ENCODE measurements at places on chromosomes 7 and 10.

DNA sequence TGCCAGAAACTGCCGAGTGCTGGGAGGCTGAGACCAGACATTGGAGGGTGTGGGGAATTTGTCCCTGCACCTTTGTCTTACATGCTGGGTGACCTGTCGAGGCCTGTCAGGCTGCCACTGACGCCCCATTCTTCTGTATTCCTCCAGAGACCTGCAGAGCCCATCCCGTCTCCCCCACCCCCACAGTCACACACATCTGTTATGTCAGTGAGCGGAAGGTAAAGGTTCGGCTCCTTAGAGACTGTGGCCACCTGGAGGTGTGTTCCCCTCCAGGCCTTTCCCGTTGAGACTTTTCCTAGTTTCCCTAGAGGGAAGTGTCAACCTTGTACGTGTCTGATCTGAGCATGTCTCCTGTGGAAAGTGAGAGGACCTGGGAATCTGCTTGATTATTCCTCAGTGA, 84.5 kb downstream of the ATXN7L1 start:
- DNase-seq: no peak

DNA sequence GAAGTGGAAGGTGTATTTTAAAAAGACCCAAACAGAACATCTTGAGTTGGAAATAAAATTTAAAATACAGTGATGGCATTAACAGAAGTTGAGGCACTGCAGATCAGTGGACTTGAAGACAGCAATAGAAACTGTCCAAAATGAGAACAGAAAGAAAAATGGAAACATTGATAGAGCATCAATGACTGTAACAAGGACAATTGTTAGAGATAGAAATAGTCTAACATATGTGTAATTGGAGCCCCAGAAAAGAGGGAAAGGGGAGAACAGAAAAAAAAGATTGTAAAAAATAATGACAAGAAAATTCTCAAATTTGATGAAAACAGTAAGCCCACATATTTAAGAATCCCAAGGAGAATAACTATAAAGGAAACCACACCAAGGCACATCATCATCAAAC, 29.4 kb downstream of the VKORC1L1 start:
- no peak for DNase-seq

- DNase-seq: peak; percentile 32
These were observed 917.0 kb downstream of the TYW1 start for GRCh38 chr7:67913604-67914003.

- peak; percentile 61 for DNase-seq
These were observed 175.1 kb downstream of the NEURL1 start for GRCh38 chr10:103668351-103669242.

GRCh38 chr7:15104411-15105092, 202.0 kb upstream of the DGKB start:
- no peak for DNase-seq

- DNase-seq: peak; percentile 73
These were observed 11.9 kb downstream of the HNRNPF start for GRCh38 chr10:43396928-43397624.

GRCh38 chr7:8389593-8390261, 43.7 kb upstream of the NXPH1 start:
- no peak for DNase-seq

DNA sequence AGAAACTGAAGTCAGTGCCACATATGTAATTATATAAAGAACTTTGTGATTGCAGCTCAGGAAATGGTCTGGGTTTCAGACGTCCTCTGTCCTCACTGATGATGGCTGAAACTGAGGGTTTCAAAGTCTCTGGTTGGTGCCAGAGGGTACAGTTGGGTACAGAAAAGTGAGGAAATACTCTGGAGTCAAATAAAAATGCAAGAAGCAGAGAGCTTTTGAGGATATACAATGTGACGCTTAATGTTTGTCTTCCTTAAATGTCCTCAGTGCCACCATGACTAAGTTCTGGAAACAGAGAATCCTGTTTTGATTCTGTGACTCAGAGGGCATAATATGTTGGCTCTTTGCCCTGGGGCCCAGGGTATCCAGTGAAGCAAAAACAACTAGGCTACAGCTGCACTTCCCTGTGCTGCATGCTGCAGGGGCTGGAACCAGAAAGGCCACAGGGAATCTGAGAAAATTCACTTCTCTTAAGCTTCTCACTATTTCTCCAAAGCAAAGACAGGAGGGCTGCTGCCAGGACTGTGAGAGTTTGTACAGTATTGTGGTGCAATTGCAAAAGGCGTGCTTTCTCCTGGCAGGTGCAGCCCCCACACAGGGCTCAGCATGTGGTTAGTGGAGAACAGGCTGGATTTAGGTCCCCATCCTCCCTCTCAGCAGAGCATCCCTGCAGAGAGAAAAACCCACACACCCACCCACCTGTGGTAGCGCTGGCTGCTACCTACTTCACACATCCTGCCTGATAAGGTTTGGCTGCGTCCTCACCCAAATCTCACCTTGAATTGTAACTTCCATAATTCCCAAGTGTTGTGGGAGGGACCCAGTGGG, 169.5 kb upstream of the SVIL start:
- DNase-seq: peak; percentile 74

- peak; percentile 8 for DNase-seq
These were observed 2.7 kb upstream of the TMEM254 start for GRCh38 chr10:80075781-80076180.

- no peak for DNase-seq
These were observed 55.6 kb downstream of the ITPRID1 start for GRCh38 chr7:31569528-31569927.

GRCh38 chr10:73095481-73096021, 1.1 kb downstream of the P4HA1 start:
- peak; percentile 83 for DNase-seq

DNA sequence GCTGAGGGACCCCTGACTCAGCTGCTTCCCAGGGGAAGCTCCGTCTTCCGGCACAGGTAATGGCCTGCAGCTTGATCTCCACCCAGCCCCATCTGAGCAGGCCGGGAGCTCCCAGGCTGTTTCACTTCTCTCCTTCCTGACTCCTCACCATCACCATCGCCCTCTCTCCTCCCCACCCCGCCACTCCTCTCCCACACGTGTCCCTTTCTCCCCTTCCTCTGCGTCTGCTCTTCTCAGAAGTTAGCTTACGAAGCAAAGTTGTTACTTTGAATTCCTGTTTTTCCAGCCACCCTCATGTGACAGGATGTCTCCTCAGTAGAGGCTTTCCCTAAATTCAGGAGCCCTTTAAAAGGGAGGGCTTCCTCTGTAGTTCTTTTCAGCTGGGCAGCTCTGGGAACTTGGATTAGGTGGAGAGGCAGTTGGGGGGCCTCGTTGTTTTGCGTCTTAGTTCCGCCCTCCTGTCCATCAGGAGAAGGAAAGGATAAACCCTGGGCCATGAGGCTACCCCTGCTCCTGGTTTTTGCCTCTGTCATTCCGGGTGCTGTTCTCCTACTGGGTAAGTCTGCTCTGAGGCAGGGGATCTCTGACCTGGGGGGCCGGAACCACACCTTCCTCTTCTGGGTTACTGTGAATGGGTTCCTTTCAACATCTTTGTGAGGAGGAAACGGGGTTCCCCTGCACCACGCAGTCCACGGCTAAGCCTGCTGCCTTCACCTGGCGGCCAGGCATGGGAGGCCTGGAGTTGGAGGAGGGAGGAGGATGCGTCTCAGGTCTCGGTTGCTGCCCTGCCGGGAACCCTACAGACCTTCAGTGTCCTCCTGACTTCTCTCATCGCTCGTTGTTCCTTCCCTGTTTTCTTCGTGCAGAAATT, at the start of gene MRC1:
MRC1 (plus strand) TSS at position 378 of the 871 bp plus-strand sequence; CDS start at position 496, 118 bp downstream.
- DNase-seq: no peak

DNA sequence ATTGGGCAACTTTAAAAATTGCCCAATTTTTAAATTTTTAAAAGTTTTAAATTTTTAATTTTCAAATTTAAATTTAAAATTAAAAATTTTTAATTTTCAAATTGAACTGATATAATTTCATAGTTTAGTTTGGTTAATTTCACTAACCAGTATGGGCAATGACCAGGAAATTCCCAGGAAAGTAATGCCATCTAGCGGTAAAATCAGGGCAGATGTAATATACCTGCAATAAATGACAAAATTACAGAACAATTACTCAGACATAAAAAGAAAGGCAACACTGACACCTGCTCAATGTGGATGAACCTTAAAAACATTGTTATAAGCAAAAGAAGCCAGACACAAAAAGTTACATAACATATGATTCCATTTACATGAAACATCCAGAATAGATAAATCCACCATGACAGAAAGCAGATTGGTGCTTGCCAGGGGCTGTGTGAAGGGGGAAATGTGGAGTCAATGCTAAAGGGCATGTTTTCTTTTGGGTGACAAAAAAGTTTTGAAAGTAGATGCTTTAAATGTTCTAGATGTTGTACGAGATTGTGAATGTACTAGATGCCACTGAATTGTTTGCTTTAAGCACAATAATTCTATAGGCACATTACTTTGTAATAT, 28.6 kb upstream of the SLC16A12 start:
- DNase-seq: peak; percentile 41

DNA sequence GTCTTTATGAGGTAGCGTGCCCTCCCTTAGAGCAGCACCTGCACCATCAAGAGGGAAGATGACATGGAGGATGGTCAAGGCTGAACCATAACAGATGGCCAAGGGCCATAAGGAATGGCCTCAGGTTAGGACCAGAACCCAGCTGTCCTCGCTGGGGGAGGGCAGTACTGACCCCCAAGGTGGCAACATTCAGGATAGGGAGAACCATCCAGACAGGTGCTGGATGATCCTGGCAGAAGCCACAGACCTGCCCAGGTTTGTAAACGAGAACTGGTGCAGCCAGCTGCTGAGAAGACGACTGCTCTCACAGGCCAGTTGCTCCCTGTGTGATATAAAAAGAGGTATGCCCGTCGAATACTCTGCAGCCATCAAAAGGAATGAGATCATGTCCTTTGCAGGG, 320.4 kb downstream of the GLRX3 start:
- DNase-seq: no peak

DNA sequence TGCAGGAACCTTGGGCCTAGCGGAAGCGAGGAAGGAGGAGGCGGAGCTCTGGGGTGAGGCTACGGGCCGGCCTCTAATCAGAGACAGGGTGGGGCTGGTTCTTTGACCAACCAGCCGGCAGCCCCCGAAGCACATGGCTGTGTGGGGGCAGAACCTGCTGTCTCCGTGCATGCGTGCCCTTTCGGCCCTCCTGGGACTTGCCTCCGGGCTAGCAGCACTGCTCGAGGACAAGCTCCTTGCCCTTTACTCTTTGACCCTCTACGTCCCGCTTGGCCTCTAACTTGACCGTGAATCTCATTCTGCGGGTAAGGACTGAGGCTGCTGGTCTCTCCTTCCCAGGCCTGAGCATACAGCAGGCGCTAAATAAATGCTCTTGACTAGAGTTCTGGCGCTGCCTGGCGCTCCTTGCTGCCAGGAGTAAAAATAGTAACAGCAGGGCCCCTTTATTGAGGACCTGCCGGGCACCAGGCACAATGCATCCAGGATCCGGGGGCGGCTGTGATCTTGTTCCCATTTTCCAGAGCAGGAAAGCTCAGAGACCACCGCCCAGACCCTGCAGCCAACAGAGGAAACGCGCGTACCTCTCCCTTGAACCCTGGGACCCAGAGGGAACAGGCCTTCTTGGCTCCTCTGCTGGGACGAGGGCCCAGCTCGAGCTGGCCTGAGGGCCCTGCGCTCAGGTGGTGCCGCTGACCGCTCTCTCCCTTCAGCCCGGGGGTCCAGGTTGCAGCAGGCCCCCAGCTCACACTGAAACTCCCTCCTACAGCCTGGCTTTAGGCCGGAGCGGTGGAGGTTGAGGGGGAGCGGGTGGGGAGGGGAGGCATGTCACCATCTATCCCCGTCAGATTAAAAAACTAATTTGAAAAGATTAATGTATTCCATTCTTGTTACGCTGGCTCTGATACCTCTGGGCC, 2.7 kb upstream of the COMTD1 start:
- no peak for DNase-seq

GRCh38 chr10:94623572-94623971, 60.0 kb upstream of the CYP2C18 start:
- DNase-seq: no peak

- no peak for DNase-seq
These were observed 54.1 kb upstream of the NXPH1 start for GRCh38 chr7:8379264-8379663.

GRCh38 chr10:80253266-80253962, 36.0 kb downstream of the MAT1A start:
- peak; percentile 5 for DNase-seq

GRCh38 chr7:141511676-141512396, 39.4 kb upstream of the AGK start:
- no peak for DNase-seq

- peak; percentile 81 for DNase-seq
These were observed 30.1 kb downstream of the KLF6 start for GRCh38 chr10:3754727-3755439.

GRCh38 chr10:61411706-61412105, 41.5 kb downstream of the TMEM26 start:
- peak; percentile 1 for DNase-seq

GRCh38 chr10:1376384-1376945, 320.3 kb downstream of the WDR37 start:
- DNase-seq: no peak

GRCh38 chr7:39554583-39555165, 11.5 kb upstream of the YAE1 start:
- DNase-seq: peak; percentile 92

GRCh38 chr7:83455612-83456011, 193.3 kb downstream of the SEMA3E start:
- DNase-seq: no peak

DNA sequence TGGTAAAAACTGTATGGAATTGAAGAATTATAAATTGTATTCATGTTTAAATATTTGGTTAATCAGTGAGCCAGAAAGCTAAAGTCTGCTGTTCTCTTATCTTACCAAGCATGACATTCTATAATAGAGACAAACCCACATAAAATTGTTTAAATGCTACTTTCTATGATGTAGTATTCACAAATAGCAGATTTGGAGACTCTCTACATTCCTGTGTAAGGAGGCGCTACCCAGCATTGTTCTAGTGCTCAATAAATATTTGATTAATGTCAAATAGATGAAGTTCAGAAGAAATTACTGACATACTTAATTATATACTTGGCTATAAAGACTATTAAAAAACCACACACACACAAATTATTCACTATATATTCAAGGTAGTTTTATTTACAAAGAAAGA, 49.8 kb downstream of the DOCK4 start:
- no peak for DNase-seq

GRCh38 chr7:140245611-140246105, 68.9 kb upstream of the KDM7A start:
- DNase-seq: no peak

DNA sequence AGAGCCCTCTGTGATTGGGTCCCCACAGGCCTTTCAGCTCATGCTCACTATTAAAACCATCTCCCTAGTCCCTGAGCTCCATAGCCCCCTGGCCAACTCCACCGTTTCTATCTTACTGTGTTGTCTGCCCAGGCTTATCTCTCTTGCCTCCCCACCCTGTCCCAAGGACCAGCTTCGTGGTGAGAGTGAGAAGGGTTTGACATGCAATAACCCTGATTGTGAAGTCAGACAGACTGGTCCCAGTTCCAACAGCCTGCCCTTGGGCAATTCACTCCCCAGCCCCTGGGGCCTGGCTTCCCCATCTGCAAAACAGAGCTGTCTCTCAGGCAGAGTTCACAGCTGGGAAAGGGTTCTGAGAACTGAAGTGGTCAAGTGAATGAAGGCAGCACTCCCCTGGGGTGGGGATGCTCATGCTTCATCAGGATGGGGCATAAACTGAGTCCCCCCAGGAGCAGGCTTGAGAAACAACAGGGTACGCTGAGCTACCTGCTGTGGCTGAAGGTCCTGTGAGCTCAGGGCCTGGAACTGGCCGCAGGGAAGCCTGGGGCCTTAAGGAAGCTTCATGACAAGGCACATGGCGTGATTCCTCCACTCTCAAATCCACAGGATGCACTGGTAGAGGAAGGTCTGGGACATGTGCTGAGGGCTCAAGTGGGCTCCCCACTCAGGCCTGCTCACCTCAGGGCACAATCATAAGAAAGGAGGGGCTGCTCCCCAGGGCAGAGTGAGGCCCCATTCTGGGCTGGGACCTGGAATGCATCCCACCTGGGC, 1.8 kb upstream of the PPIF start:
- DNase-seq: no peak

GRCh38 chr7:111647881-111648280, 85.6 kb upstream of the IMMP2L start:
- DNase-seq: peak; percentile 75

Data from AG10803 (cell line).